ENCODE measurements at places on chromosomes 6 and 20.

DNA sequence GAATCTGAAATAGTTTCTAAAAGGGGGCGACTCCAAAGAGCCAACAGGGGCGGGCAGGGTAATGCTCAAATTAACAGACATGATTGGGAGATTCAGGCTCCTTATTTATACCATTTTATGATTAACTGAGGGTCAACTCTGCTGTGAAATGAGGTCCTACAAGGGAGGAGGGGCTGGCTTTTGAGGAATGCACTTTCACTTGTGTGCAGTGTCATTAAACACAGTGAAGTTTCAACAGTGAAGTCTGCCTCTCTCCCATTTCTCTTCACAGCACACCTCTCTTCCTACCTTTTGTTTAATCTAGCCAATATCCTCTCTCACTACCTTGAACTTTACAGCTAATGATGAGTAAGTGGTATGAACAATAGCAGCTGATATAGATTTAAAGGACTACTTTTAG is 557.3 kb upstream of the CITED2 start:
- DNase-seq = no peak
- H3K27ac ChIP-seq = no peak overlapping the region
- no peak overlapping the region for H3K4me3 ChIP-seq
- H3K4me1 ChIP-seq = no peaks in the 10 kb centered on the region

GRCh38 chr6:112298021-112298745 is 43.8 kb upstream of the LAMA4 start:
- no peaks in the 10 kb centered on the region for H3K27me3 ChIP-seq
- H3K36me3 ChIP-seq = no peaks in the 10 kb centered on the region
- no peak overlapping the region for H3K27ac ChIP-seq
- no peak overlapping the region for H3K4me3 ChIP-seq
- no peak for DNase-seq

GRCh38 chr20:18533978-18534644 is 26.4 kb downstream of the SEC23B start:
- H3K27me3 ChIP-seq = no peaks in the 10 kb centered on the region
- no peaks in the 10 kb centered on the region for H3K4me1 ChIP-seq
- no peak for DNase-seq
- no peak overlapping the region for H3K27ac ChIP-seq

DNA sequence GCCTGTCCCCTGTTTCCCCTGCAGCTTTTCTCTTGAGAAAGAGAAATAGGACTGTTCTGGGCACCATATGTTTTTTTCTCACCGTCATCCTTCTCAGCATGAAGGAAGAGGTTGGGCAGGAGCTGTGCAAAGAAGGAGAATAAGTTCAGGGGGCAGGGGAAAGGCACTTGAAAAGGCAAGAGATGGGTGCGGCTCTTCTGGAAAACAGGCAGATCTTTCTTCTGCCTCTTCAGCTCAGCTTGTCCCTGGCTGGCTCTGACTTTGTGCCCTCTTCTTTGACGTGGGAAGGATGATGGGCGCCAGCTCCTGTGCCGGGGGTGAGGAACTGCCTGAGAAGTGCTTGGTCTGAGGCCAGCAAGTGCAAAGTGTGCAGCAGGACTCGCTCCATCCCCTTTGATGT is 206.5 kb downstream of the DOK5 start:
- H3K27me3 ChIP-seq = 0 out of 2 replicates have a peak, but pooled peaks cover 2% of the 10 kb centered on the region
- no peaks in the 10 kb centered on the region for H3K36me3 ChIP-seq
- H3K4me1 ChIP-seq = no peaks in the 10 kb centered on the region
- no peak for DNase-seq
- no peak overlapping the region for H3K4me3 ChIP-seq
- no peak overlapping the region for H3K27ac ChIP-seq

DNA sequence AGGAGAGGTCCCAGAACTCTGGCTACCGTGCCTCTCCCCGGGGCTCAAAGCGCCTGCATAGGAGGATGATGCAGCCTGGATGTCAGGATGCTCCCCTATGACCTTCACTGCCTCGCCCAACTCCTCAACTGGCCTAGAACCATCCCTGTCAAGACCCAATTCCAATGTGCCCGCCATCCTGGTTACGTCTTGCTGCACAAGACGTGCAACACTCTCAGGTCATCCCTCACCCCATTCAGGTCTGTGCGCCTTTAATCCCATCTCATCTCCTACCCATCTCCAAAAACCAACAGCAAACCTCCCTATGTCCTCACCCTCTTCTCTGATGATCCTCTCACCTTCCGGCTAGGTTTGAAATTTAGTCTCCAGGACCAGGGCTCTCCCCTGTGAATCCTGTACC is 3.5 kb downstream of the SFT2D1 start:
- H3K27me3 ChIP-seq = no peaks in the 10 kb centered on the region
- H3K27ac ChIP-seq = no peak overlapping the region
- no peaks in the 10 kb centered on the region for H3K4me1 ChIP-seq

All from H1 (cell line).